NCI-H1105 (cell line): ENCODE measurements at places on chromosomes 7 and 10.

GRCh38 chr7:47991270-47991669 lies 11.9 kb upstream of the HUS1 start:
- no peak for DNase-seq

GRCh38 chr10:133309720-133310398 lies 1.1 kb downstream of the ZNF511 start:
- peak; percentile 59 for DNase-seq

- DNase-seq = no peak
These were observed 378 bp upstream of the INPP5F start for GRCh38 chr10:119725517-119725827.

GRCh38 chr10:98296524-98296923 lies 28.5 kb upstream of the LOXL4 start:
- DNase-seq = no peak

GRCh38 chr10:9239298-9239697 lies 1184.8 kb downstream of the GATA3 start:
- no peak for DNase-seq
